Osteoblast (primary cell): ENCODE measurements at places on chromosomes 3 and 15. TPM values are rescaled to one million over a fixed set of nuclear protein-coding genes. Genes with fewer than 3 reads are reported as not detected.

The ZNF860 gene
- 0.59 and 0.72 TPM in 2 replicates for total RNA-seq

The RASL12 gene
- under 0.01 and 0.36 TPM in 2 replicates for total RNA-seq

The SOX2 gene
- total RNA-seq: not detected in 2 replicates

The PLSCR5 gene
- total RNA-seq: not detected in 2 replicates

The WNT7A gene
- total RNA-seq: not detected in 2 replicates
